Stimulated activated CD8-positive, alpha-beta memory T cell treated with anti-CD3 and anti-CD28 coated beads, Interleukin-12 subunit alpha, Interleukin-12 subunit beta, amount 100 ng/mL, for 4 hours (primary cell): ENCODE measurements at places on chromosomes 3 and 15.

- no peak for DNase-seq
Observed at GRCh38 chr15:84572231-84572630, 28.6 kb upstream of the ZSCAN2 start.

DNA sequence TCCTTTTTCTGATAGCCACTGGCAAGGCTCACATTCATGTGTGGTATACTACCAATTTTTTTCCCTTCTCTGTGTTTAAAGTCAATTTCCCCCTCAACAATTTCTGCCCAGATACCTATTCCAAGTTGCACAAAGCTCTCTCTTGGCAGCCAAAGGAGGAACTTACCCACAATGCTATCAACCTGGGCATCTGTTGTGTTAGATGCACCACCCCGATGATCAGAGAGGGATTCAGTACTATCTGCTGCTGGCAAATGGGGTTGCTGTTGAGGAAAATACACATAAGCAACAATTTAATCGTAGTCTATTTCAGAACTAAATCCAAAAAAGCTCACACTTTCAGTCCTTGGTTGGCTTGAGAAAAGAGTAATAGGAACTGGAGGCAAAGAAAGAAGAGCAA lies 46.1 kb downstream of the AAGAB start:
- no peak for DNase-seq

DNA sequence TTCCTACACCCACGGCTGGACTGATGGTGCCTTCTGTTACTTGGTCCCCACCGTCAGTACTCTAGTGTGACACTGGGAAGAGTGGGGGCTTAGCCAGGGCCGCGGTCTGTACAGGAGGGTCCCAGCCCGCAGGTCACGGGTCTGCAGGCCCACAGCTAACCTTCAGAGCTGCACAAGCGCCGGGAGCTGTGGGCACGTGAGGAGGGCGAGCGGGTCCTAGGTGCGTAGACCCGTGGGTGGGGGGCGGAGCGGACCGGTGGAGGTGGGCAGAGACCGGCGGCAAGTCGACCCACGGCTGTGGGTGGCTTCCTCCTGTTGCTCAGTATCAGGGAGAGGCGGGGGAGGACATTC lies 1.2 kb downstream of the TNFAIP8L3 start:
- DNase-seq, result no peak

- DNase-seq, result no peak
Observed at GRCh38 chr15:64455961-64456371, 4.4 kb upstream of the ZNF609 start.

DNA sequence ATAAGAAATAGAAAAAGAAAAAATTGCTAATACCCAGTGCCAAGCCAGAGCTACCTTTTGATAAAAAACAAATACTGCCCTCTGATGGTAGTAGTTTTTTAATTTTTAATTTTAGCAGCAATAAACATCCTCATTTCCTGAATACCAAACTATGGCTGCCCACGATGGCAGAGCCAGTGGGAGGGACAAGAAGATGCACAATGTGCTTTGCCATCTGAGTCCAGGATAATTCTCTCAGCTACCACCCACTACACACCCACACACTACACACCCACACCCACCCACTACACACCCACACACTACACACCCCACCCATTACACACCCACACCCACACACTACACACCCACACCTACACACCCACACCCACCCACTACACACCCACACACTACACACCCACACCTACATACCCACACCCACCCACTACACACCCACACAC lies 17.8 kb downstream of the CEP19 start:
- DNase-seq, result no peak

DNA sequence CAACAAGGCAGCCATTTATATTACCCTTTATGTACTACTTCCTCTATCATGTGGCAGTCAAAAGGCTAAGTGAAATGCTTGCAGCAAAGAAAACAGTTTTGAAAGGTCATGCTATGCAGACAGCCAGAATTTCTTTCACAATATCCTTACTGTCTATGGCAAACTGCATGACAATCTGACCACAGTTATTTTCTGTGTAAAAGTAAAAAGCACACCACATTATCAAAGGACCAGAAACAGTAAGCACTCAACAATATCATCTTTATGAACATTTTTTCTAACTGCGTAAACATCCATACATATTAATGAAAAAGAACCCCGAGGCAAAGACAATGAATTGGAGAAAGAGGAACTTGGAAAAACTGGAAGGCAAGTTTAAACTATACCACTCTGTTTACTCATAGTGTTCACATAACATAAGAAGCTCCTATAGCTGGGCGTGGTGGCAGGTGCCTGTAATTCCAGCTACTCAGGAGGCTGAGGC lies 47.9 kb downstream of the PIK3CB start:
- no peak for DNase-seq
